ENCODE measurements at places on chromosomes 1 and 21.

GRCh38 chr1:178230881-178231409 lies 137.0 kb downstream of the RASAL2 start:
- DNase-seq: no peak

- no peak for DNase-seq
Observed at GRCh38 chr21:27584256-27584655, 617.4 kb upstream of the ADAMTS5 start.

DNA sequence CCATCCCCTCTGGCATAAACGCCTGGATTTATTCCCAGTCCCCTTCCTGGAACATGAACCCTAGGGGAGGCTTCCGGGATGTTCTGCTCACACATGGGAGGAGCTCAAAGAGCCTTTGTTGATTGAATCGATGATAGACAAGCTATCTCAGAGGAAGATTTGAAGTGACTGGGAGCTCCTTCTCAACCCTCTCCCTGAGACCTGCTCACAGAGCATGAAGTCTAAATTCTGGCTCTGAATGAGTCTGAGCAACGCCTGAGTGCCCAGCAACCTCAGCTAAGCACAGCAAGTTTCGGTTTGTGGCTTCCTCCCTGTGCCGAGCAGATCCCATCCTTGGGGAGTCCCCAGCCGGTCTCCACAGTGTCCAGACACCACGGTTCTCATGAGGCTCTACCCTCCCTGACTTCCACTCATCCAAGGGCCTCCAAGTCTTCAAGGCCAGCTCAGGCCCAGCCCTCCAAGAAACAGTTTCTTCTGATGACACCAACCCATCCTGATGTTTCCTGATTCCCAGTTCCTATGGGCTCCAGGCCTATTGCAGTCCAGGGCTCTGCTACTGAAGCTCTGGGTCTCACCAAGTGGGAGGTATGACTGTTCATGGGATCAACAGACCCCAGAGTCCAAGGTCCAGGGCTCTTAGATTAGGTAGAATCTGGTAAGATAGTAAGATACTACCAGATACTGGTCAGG lies 190.8 kb downstream of the DYRK1A start:
- no peak for DNase-seq

- no peak for DNase-seq
Observed at GRCh38 chr1:37841652-37842051, 17.7 kb downstream of the MTF1 start.

DNA sequence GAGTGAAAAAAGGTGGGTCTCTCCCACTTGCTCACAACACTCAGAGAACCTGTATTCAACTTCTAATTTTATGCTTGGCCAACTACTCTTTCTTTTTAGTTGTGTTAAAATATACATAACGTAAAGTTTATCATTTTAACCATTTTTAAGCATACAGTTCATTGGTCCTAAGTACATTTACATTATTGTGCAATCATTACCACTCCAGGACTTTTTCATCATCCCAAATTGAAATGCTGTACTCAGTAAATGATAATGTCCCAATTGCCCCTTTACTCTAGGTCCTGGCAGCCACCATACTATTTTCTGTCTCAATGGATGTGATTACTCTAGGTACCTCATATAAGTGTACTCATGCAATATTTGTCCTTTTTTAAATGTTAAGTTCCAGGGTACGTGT lies 212.3 kb upstream of the PLXNA2 start:
- no peak for DNase-seq

DNA sequence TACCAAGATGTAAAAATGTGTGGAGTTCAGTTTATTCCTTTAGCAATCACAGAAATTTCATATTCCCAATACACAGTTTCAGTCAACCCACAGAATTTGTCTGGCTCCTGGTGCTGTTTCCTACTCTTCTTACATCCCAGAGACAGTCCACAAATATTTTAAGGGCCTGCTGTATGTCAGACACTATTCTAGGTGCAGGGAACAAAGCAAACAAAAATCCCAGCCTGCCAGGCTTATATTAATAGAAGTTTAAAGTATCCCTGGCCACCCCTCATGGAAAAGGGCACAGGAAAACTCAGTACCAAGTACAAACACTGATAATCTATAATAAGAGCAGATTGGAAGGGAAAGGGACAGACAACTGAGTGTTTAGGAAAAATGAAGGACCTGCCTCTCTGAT lies 194.8 kb downstream of the ZP4 start:
- DNase-seq: no peak

GRCh38 chr1:22176258-22176657 lies 33.4 kb upstream of the WNT4 start:
- DNase-seq: no peak

GRCh38 chr1:116076831-116077230 lies 34.4 kb upstream of the MAB21L3 start:
- DNase-seq: no peak

DNA sequence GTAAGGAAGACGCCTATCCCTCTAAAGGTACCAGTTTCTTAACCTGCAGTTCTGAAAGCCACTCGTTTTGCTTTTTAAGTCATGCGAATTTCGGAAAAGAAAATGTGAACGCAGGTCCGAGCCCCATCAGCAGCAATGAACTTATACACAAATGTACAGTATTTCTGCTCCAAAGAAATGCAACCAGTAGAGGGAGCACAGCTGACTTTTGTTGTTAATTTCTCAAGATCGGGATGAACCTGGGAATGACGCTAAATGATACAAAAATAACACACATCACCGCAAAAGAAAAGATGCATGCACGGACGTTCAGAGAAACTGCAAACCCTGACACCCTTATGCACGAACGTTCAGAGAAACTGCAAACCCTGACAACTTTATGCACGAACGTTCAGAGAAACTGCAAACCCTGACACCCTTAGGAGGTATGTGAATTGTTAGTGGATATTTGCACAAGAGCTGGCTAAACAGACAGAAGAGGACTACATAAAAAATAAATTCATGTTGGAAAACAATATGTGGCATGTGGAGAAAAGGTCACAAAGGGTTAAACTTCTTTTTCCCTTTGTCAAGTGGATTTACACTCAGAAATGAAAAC lies 3.5 kb upstream of the TIAM1 start:
- no peak for DNase-seq

- DNase-seq: no peak
Observed at GRCh38 chr1:71785000-71785399, 497.3 kb downstream of the NEGR1 start.

- no peak for DNase-seq
Observed at GRCh38 chr1:239816081-239816782, 275.5 kb upstream of the FMN2 start.

DNA sequence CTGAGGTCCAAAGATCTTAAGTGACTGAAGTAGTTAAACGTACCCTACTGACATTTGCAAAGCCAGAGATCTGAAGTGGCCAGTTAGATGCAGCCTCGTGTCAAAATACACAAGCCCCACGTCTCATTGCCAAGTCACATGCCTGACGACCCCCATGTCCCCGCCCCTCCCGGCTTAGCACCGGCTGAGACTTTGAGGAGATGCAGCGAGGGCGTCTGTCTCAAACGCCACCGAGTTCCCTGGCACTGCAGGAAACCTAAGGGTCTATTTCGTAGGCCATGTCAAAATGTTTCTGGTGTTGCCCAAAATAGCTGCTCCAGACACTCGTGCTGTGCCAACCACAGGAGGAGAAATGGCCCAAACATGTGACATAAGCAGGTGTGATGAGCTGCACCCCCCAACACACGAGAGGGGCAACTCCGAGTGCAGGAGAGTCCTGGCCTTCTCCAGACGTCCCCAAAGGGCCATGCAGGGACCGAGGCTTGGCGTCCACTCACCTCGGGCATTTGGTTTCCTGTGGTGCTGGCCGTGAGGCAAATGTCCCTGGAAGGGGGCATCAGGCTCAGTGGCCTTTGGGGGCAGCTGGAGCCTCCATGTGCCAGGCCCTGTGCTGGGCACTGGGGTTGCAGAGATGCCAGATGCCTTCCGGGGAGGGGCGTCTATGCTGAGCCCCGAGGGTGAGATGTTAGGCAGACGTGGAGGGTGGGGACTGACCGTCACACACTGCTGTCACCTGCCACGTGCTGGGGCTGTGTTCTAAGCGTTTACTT lies 67.0 kb downstream of the MATN1 start:
- no peak for DNase-seq

- no peak for DNase-seq
Observed at GRCh38 chr1:162696286-162696862, 64.1 kb downstream of the DDR2 start.

GRCh38 chr1:99608058-99608457 lies 37.9 kb upstream of the PALMD start:
- no peak for DNase-seq

- no peak for DNase-seq
Observed at GRCh38 chr1:53237638-53238037, 680 bp downstream of the MAGOH start.
